ENCODE measurements at places on chromosomes 12 and 14.

DNA sequence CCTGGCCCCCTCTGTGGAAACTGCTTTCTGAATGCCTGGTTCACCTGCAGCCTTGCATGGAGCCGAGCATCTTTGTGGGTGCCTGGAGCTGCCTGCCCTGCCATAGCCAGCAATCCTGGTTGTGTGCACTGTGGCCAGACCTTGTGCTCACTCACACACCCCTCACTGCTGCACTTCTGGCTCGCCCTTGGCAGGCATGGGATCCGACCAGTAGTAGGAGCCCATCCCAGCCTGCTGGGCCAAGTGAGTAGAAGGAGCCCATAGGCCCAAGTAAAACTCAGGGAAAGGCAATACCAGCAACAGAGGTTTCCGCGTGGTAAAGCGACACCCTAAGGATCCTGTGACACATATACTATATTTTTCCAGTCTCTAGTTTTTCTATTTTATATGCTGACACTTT lies 270.0 kb upstream of the NAV3 start:
- no peak overlapping the region for H3K27ac ChIP-seq
- no peaks in the 10 kb centered on the region for H3K36me3 ChIP-seq
- no peak for DNase-seq

DNA sequence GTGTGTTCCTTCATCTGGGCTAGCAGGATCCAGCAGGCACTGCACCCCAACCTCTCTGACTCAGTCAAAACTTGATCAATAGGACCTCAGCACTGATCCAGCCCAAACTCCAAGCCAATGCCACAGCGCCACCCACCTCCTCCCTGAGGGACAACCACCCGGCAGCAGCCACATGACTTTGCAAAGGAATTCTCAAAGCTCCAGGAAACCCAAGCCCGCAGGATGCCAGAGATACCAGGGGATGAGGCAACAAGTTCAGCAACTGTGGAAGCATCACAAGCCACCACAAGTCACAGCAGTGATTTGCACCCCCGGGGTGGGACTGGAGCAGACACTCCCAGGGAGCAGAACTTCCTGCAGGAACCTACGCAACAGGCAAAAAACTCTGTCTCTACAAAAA lies 37.3 kb downstream of the ACTN1 start:
- H3K4me3 ChIP-seq = no peak overlapping the region
- H3K27me3 ChIP-seq = no peaks in the 10 kb centered on the region
- H3K27ac ChIP-seq = no peak overlapping the region
- DNase-seq = no peak
- peaks cover 10% of the 10 kb centered on the region for H3K36me3 ChIP-seq
- no peaks in the 10 kb centered on the region for H3K4me1 ChIP-seq

DNA sequence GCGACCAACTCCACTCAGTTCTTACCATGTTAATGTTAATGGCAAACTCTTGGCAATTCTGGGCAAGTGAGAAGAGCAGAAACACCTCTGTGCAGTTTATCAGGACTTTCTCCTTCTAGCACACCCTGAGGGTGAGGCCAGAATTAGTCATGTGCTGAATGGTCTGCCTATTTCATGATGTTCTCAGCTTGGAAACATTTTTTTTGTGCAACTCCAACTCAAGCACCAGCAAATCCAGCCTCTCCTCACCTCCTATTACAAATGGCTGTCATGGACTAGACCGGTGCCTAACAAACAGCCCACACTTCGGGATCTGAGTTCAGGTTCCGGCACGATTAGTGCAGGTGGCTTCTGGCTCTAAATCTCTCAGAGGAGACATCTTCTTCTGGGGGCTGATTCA lies 246.0 kb downstream of the ZFP36L1 start:
- H3K4me1 ChIP-seq = no peaks in the 10 kb centered on the region
- DNase-seq = no peak
- H3K36me3 ChIP-seq = no peaks in the 10 kb centered on the region
- no peak overlapping the region for H3K27ac ChIP-seq
- H3K27me3 ChIP-seq = no peaks in the 10 kb centered on the region
- H3K4me3 ChIP-seq = no peak overlapping the region

GRCh38 chr12:112303004-112303403 lies 79.2 kb downstream of the HECTD4 start:
- H3K4me3 ChIP-seq = no peak overlapping the region
- H3K4me1 ChIP-seq = no peaks in the 10 kb centered on the region
- no peak for DNase-seq
- H3K27me3 ChIP-seq = no peaks in the 10 kb centered on the region
- H3K36me3 ChIP-seq = peaks cover 49% of the 10 kb centered on the region
- no peak overlapping the region for H3K27ac ChIP-seq

GRCh38 chr14:54691525-54692283 lies 124.8 kb downstream of the SAMD4A start:
- no peak overlapping the region for H3K4me3 ChIP-seq
- no peak overlapping the region for H3K27ac ChIP-seq
- peaks cover 15% of the 10 kb centered on the region for H3K27me3 ChIP-seq
- no peaks in the 10 kb centered on the region for H3K4me1 ChIP-seq
- no peaks in the 10 kb centered on the region for H3K36me3 ChIP-seq

- H3K4me3 ChIP-seq = peak overlapping the region; percentile 97
- peak overlapping the region; percentile 89 for H3K27ac ChIP-seq
- DNase-seq = peak; percentile 24
Observed at GRCh38 chr12:112418273-112418607, 507 bp upstream of the PTPN11 start.
